Activated CD8-positive, alpha-beta memory T cell treated with anti-CD3 and anti-CD28 coated beads, Interleukin-2, amount 50 U/mL, for 4 hours (primary cell): ENCODE measurements at places on chromosomes 6 and 20.

GRCh38 chr6:156949376-156949775 lies 172.2 kb downstream of the ARID1B start:
- no peak for DNase-seq

DNA sequence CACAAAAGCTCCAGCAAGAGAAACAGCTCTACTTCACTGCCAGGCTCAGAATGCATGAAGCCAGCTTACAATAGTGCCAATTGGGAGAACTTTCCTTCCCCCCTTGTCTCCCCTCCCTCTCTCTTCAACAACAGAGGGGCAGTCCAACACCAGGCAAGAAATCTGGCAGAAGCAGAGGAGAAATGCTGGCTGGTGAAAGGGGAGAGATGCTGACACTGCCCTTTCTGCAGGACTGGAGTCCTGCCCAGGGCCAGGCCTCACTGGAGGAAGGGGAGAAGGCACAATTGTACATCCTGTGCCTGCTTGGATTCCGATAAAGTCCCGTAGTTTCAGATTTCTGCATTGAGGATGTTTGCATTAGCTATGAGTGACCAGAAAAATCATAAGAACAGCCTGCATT lies 148.6 kb downstream of the LRRC1 start:
- DNase-seq: no peak

DNA sequence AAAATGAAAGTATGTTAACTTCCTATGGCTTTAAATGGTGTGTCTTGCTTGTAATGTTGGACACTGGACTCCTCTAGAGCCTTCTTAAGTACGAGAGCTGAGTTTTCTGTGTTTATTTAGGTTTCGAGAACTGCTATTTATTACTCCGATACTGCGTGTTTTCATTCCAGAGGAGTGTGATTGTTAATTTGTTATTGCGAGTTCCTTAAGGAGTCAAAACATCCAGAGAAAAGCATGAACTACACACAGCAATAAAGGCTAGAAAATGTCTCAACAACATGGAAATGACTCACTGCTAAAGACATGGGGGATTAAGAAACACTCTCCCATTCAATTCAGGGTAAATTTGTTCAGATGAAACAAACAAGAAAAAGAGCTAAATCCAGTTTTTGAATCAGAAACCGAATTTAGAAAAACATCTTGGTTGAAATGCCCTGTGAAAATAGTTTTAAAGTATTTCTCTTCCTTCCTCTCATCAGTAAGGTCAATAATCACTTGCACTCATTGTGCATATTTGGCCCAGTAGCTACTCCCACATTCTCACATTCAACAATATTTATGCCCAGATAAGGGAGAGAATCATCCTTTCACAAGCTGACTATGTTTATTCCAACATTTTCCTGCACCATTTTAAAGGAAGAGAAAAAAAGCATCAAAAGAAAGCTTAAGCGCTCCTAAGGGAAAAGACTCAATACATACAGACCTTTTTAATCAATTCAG lies 36.0 kb downstream of the ATXN1 start:
- DNase-seq: no peak

GRCh38 chr6:15893556-15894253 lies 230.9 kb upstream of the DTNBP1 start:
- DNase-seq: no peak

GRCh38 chr20:16166737-16167136 lies 406.5 kb downstream of the KIF16B start:
- DNase-seq: no peak

DNA sequence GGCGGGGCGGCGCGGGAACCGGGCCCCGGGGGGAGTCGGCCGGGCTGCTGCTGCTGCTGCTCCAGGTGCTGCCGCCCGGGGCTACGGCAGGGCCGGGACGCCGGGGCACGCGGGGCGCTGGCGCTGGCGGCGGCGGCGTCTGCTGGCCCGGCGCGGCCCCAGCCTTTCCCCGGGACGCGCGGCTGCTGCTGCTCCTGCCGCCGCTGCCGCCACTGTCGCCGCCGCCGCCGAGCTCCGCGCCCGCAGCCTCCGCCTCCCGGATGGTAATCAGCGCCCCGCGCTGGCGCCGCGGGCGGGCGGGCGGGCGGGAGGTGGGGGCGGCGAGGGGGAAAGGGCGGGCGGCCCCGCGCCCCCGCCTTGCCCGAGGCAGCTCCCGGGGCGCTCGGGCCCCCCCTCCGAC lies 306 bp downstream of the EBF4 start:
- peak; percentile 37 for DNase-seq

DNA sequence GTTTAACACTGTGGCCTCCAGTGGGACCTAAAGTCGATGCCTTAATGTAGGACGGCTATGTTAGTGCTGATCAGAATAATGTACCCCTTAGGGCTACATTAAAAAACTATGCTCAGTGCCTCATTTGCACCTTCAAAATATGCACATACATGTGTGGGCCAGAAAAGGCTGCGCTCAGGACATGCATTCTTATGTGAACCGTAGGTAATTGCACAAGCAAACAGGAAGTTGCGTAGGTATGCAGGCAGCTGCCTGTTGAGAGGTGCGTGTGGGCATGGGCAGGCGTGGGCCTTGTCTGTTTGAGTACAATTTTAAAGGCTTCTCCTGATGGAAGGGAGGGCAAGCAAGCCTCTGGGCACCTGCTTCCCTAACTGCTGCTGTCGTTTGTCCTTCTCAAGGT lies 116.2 kb upstream of the JAG1 start:
- DNase-seq: no peak

GRCh38 chr6:89828988-89829471 lies 650 bp upstream of the CASP8AP2 start:
- no peak for DNase-seq

- no peak for DNase-seq
Observed at GRCh38 chr6:164744301-164744700, 565.1 kb downstream of the C6orf118 start.

GRCh38 chr6:26087284-26088115 lies at the start of gene HFE:
TSS of gene HFE (plus strand) at chr6:26087429. CDS start at chr6:26087441, 12 bp downstream.
- peak; percentile 28 for DNase-seq

DNA sequence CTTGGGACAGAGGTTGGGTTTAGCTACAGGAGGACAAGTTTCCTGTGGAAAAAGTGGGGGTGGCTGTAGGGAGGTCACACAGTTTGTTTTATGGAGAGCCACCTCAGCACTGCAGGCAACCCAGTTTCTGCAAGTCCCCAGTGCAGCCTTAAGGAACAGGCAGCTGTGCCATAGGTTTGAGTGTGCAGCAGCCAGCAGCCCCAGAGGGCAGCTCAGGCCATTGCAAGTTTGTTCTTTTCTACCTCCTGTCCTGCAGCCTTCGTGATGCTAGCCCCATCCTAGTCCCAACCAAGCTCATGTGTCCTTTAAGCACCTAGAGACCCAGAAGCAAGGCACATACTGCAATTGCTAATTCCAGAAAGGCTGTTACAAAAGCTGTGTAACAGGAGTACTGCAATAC lies 58.8 kb downstream of the ZBTB9 start:
- DNase-seq: no peak

DNA sequence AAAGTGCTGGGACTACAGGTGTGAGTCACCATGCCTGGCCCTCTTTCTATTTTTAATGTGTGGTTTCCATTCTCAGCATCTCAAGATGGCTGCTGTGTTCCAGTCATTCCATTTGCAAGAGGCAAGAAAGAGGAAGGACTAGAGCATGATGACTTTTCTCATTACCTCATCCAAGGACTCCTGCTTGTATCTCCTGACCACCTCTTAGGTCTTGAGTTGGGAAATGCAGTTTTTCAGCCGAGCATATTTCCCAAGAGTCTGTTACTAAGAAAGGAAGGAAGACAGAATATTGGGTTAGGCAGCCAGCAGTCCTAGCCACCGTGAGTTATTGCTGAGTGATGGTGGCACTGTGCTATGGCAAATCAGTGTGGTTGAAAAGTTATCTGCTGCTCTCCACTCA lies 108.4 kb upstream of the INSM1 start:
- no peak for DNase-seq

DNA sequence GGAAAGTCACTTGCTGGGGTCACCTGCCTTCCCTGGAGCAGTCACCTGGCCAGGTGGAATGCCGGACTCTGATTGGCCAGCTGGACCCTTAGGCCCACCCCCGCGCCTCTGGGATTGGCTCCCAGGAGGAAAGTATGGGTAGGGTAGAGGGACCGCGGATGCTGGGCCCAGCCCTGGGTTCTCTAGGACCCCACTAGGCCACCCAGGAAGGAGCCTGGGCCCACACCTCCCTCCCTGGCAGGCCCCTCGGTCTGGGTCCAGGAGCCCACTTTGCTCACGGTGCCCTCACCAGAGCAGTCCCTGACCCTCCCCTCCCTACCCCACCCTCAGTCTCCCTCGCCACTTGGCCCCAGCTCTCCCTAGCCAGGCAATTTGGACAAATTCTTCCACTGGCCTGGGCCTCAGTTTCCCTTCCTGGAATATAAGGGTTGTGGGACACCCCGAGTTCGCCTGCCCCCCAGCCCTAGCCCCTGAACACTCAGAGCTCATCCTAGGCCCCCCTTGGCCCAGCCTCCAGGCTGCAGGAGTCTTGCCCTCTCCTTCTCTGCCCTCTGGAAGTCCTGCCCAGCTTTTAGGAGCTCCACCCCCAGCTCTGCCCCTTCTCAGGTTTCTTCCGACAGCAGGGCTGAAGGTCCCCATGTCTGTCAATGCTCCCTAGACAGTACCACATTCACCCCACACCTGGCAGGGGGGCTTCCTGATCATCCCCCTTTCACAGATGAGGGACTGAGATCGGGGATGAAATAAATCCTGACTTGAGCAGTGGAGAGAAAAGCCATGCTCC lies 299.6 kb downstream of the TAF4 start:
- DNase-seq: no peak

GRCh38 chr6:122136386-122136785 lies 263.1 kb upstream of the HSF2 start:
- no peak for DNase-seq

GRCh38 chr6:25652007-25652515 lies at the start of gene SCGN:
TSS of gene SCGN (plus strand) at chr6:25652215. CDS start at chr6:25652404, 189 bp downstream.
- DNase-seq: peak; percentile 22

- no peak for DNase-seq
Observed at GRCh38 chr6:53741034-53741823, 53.6 kb upstream of the LRRC1 start.

- DNase-seq: no peak
Observed at GRCh38 chr6:109738667-109739066, 47.6 kb downstream of the FIG4 start.

GRCh38 chr6:144013486-144013909 lies 5.4 kb upstream of the PLAGL1 start:
- DNase-seq: peak; percentile 63
